Stimulated activated CD4-positive, alpha-beta T cell treated with anti-CD3 and anti-CD28 coated beads, Interleukin-4, amount 100 ng/mL, for 24 hours (primary cell): ENCODE measurements at places on chromosomes 3 and 15.

GRCh38 chr3:128422762-128423524 lies 43.7 kb downstream of the DNAJB8 start:
- DNase-seq, result no peak

DNA sequence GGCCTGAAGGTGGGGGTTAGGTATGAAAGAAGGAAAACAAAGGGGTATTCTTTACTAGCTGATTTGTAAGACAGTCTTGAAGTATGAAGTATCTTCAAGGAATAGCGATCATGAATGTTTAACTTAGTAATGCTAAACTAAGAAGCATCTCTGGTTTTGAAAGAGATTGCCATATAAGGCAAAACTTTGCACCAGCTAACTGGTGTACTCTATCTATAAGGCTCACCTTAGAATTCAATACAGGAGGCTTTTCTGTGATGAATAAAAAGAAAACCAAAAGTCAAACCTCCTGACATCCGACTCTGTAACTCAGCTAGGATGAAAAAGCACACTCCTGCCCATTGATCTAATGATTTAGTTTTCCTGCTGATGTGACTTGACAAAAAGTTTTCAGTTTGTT lies 54.7 kb downstream of the FOXP1 start:
- no peak for DNase-seq

GRCh38 chr3:105402287-105402801 lies 35.6 kb downstream of the ALCAM start:
- DNase-seq, result no peak

- DNase-seq, result no peak
Observed at GRCh38 chr3:10723991-10724390, 92.0 kb upstream of the SLC6A11 start.

DNA sequence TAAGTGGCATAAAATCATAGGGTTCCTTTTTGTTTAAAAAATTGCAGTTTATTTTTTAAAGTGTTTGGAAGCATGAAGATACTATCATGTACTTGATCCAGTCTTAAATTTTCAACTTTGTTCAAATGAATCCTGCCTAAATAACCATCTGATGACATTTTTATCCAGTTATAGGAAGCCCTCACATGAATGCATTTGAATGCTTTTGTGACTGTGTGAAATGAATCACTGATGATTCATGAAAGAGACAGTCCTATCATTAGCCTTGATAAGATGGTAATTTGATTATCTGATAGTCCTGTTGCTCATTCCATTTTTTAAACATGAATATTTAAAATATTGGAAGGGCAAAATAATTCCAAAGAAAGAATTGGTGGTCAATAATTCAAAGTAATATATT lies 401.9 kb upstream of the ROBO2 start:
- no peak for DNase-seq

DNA sequence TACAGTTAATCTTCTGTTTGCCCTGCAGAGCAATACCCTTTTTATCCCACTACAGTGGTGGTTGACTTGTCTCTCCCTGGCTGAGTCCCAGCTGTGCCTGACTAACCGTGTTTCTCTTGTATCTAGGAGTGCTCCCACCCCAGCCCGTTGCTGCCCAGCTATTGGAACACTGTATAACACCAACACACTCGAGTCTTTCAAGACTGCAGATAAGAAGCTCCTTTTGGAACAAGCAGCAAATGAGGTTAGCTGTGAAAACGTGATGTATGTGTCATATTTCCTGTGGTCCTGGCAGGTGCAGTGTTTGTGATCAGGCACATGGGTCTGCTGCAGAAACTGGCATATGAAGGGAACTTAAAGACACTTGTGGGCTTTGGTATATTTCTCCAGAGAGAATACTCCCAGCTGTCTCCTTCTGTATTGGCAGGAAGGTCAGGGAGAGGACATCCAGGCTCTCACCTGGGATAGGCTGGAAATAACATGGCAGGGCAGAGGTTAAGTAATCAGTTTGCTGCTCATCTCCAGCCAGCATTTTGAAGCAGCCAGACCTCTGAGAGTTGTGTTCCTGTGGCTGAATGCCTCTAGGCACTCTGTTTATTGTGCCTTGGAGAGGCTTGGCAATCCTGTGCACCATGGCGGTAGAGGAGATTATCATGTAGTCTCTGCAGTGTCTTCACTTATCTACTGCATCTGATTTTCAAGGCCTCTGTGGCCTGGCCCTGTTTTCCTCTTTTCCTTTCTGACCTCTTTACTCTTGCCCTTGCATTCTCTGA lies 34.8 kb downstream of the ATG7 start:
- DNase-seq, result peak; percentile 37

- no peak for DNase-seq
Observed at GRCh38 chr3:178073366-178073765, 462.9 kb upstream of the KCNMB2 start.

GRCh38 chr3:23750573-23751210 lies 55.1 kb upstream of the UBE2E1 start:
- no peak for DNase-seq

DNA sequence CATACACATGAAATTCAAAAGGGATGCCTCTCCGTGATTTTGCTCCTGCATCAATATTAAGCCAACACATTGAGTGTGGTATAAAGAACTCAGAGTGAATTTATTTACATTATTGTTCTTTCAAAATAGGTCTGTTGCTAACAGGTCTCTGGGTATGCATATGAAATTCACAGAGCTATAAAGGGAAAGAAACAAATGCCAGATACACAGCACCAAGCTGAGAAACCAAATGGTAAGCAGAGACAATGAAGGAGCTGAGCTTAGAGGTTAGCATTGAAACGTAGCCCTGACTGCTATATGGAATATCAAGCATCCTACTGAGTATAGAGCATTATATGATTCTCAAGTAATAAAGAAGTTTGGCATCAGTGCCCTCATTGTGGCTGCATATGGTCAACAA lies 712.9 kb downstream of the NSUN3 start:
- DNase-seq, result no peak

DNA sequence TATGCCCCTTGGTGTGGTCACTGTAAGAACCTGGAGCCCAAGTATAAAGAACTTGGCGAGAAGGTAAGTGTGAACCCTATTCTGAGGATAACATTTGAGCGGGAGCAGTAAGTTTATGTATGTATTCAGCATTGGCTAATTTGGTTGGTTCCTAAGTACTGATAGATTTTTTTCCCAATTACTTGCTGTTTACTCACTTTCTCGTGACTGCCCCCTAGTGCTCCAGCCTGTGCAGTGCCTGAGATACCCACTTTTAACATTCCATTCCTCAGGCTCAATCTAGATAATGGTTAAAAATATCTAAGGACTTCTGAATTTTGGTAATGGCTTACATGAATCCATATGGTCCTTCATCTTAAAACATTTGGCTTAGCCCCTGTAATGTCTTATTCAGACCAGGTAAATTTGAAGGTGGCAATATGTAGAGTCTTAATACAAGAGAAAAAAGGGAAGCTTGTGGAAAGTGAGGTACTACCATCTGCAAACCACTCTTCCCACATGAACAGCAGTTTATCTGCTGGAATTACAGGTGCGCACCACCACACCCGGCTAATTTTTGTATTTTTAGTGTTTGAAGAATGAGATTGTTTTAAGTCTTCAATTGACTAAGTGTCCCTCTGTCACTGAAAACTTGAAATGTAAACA lies 7.1 kb downstream of the ELL3 start:
- peak; percentile 69 for DNase-seq

GRCh38 chr3:137766041-137766875 lies 2.1 kb downstream of the SOX14 start:
- no peak for DNase-seq

DNA sequence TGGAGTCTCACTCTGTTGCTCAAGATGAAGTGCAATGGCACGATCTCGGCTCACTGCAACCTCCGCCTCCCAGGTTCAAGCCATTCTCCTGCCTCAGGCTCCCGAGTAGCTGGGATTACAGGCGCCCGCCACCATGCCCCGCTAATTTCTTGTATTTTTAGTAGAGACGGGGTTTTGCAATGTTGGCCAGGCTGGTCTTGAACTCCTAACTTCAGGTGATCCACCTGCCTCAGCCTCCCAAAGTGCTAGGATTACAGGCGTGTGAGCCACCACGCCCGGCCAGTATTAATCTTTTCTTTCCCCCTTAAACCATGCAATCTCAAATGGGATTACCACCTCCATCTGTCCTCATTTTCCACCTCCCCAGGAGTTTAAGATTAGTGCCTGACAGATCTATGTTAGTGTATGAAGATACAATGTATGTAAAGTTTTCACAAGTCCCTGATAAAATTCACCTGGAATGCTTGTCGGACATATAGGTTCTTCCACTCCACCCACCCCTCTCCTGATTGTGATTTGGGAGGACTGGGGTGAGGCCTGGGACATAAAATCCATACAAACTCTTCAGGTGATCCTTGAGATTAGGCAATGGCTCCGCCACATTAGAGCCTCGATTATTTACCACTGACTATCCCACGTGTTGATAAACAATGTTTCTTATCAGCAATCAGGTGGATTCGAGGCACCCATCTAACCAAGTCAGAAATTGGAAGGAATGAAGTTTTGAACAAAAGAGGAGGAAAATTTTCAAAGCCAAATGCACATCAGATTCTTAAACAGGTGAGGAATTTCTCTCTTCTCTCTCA lies 1.2 kb downstream of the PARL start:
- no peak for DNase-seq

DNA sequence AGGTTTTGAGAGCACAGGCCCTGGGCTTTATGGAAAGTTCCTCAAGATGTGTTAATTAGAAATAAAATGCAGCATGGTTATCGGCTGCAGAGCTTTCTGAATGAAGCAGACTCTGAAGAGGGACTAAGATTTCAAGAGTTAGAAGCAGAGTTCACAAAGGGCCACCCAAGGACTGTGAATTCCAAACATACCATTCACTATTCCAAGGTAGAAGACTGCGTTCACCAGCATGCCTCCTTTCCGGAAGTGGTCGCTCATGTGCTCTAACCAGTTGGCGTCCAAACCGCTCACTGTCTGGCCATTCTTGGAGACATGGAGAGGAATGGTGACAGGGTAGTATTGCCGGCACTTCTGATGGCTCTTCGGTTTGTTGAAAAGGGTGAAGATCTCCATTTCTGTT lies 104.9 kb downstream of the OXNAD1 start:
- DNase-seq, result no peak

- no peak for DNase-seq
Observed at GRCh38 chr15:90270502-90271150, 5.2 kb downstream of the NGRN start.

DNA sequence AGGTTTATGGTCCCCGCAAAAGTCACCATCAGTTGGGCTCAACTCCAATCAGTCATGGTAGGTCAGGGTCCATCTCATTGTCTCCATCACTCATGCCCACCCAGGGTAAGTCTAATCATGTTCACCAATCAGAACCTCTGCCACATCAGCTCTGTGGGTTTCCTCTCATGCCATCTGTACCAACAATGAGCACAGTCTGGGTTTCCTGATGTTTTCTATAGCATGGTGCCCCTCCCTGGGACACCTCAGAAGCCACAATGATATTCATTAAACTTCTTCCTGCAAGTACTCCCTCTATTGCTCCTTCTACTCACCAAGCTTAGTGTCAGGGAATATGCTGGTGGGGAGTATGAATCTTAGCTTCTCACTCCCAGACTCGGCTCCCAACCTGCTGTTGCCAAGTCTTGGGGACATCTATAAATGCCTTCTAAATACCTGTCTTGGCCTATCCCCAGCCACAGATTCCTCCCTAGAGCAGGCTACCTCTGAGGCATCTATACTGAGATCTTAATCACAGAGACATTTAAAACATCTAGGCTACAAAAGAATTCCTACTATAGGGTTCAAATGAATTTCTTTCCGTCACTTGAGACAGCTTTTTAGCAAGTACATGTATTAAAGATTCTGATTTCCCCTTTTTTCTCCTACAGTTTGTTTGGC lies 5.0 kb upstream of the CCR2 start:
- DNase-seq, result no peak

GRCh38 chr3:178480795-178481194 lies 55.4 kb upstream of the KCNMB2 start:
- DNase-seq, result no peak

GRCh38 chr3:155323063-155323666 lies 29.7 kb upstream of the STRIT1 start:
- DNase-seq, result no peak

GRCh38 chr15:32972686-32973085 lies 221.8 kb downstream of the FMN1 start:
- DNase-seq, result no peak

DNA sequence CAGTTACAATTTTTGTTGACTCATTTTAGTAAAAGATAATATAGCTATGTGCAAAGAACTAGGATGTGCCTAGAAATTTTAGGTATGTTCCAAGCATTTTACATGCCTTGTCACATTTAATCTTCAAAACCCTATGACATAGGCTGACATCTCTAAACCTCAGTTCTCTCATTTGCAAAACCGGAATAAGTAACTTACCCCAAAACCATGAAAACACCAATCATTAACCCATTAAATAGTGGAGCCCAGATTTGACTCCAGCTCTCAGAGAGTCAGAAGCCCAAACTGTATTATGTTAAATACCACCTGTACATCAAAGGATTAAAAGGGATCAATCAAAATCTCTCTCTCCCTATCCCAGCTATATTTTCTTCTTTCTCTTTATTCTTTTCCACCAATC lies 36.6 kb downstream of the GSK3B start:
- no peak for DNase-seq
